Forelimb muscle (tissue), 1 donor: ENCODE measurements at places on chromosomes 1 and 21. TPM values are rescaled to one million over a fixed set of nuclear protein-coding genes. Genes with fewer than 3 reads are reported as not detected.

GRCh38 chr1:114173680-114174079, 20.0 kb upstream of the SYT6 start:
- no peak for DNase-seq

ALG14 gene
- 5.4 TPM for polyA plus RNA-seq

HCRTR1 gene
- 0.25 TPM for polyA plus RNA-seq

DNA sequence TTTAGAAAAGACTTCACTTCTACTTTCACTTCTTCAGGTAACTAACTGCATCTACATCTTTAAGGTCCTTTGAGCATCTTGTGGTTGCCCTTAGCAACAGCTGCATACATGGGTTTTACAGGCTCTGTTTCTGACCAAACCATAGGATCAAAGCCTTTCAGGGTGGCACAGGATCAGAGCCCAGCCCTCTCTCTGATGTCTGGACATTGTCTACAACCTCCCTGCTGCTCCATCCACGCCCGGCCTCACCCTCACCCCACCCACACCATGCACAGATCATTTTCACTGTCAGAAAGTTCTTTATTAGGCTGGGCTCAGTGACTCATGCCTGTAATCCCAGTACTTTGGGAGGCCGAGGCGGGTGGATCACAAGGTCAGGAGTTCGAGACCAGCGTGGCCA, 5.2 kb downstream of the NCF2 start:
- DNase-seq = no peak
